Activated naive CD4-positive, alpha-beta T cell treated with anti-CD3 and anti-CD28 coated beads for 36 hours (primary cell): ENCODE measurements at places on chromosomes 13 and 19. TPM values are rescaled to one million over a fixed set of nuclear protein-coding genes. Genes with fewer than 3 reads are reported as not detected.

DNA sequence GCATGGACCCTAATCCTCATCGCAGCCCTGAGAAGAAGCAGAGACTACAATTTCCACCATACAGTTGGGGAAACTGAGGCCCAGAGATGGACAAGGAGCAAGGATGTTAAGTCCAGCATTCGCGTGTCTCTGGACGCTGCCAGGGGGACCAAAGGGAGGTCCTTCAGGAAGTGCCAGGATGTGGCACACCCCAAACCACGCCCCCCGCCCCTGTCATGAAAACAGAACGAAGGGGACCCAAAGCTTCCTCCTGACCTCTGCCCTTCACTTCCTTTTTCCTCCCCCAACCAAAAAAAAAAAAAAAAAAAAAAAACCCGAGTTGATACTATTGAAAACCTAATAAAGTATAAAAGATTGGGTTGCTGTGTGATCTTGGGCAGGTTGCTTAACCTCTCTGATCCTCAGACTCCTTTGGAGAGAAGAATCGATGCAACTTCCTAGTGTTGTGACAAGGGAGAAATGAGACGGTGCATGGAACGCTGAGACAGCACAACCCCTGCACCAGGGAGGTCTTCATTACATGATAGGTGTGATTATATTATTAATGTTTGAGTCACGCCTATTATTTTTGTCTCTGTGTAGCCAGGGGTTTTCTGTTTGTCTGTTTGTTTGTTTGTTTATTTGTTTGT lies 2.7 kb upstream of the ZBTB7A start:
- H3K4me3 ChIP-seq, result no peak overlapping the region
- H3K36me3 ChIP-seq, result no peaks in the 10 kb centered on the region
- DNase-seq, result peak; percentile 59
- peaks cover 18% of the 10 kb centered on the region for H3K4me1 ChIP-seq
- no peak overlapping the region for H3K27ac ChIP-seq
- H3K27me3 ChIP-seq, result no peaks in the 10 kb centered on the region

- no peak for DNase-seq
- H3K27ac ChIP-seq, result no peak overlapping the region
- H3K4me3 ChIP-seq, result no peak overlapping the region
- no peaks in the 10 kb centered on the region for H3K36me3 ChIP-seq
- H3K27me3 ChIP-seq, result peaks cover 4% of the 10 kb centered on the region
- no peaks in the 10 kb centered on the region for H3K4me1 ChIP-seq
Measured at GRCh38 chr13:39490136-39490535, 112.9 kb downstream of the LHFPL6 start.

DNA sequence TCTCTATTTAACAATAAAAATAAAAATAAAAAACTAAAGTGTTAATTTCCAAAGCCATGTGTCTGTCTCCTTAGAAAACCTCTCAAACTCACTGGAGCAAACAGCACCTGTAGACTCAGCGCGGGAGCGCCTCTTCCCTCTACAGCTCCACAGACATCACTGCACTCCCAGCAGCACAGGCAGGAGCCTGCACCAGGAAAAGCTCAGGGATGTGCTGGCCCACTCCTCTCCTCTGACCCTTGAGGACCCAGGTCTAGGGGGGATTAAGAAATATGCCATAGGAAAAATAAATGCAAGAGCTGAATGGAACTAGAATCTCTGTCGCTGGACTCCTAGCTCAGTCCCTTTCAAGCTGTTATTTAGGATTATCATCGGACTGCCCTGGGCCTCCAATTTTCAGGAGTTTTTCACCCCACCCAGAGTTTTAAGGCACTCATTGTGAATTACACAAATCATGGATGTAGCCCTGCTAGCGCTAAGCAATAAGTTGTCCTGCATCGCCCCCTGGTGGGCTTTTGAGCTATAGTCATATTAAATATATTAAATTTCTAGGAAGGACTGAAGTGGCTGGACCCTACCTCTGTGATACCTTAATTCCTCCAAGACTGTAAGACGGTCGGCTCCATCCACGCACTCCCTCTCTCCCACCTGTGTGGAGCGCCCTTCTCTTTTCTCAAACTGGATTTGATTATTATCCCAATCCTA lies 333.9 kb downstream of the UQCRFS1 start:
- H3K27me3 ChIP-seq, result peaks cover 13% of the 10 kb centered on the region
- H3K4me3 ChIP-seq, result no peak overlapping the region
- H3K4me1 ChIP-seq, result no peaks in the 10 kb centered on the region
- peak; percentile 75 for DNase-seq
- H3K27ac ChIP-seq, result no peak overlapping the region

- H3K27ac ChIP-seq, result no peak overlapping the region
- no peak for DNase-seq
- no peaks in the 10 kb centered on the region for H3K36me3 ChIP-seq
- H3K4me1 ChIP-seq, result no peaks in the 10 kb centered on the region
Measured at GRCh38 chr13:27813826-27814225, 21.5 kb downstream of the GSX1 start.

- H3K27ac ChIP-seq, result no peak overlapping the region
- H3K4me1 ChIP-seq, result peaks cover 12% of the 10 kb centered on the region
- DNase-seq, result no peak
- H3K36me3 ChIP-seq, result peaks cover 31% of the 10 kb centered on the region
Measured at GRCh38 chr19:49658139-49658517, 7.5 kb downstream of the IRF3 start.

GRCh38 chr13:106498158-106498557 lies 37.3 kb downstream of the EFNB2 start:
- no peak overlapping the region for H3K27ac ChIP-seq
- no peaks in the 10 kb centered on the region for H3K36me3 ChIP-seq

DNA sequence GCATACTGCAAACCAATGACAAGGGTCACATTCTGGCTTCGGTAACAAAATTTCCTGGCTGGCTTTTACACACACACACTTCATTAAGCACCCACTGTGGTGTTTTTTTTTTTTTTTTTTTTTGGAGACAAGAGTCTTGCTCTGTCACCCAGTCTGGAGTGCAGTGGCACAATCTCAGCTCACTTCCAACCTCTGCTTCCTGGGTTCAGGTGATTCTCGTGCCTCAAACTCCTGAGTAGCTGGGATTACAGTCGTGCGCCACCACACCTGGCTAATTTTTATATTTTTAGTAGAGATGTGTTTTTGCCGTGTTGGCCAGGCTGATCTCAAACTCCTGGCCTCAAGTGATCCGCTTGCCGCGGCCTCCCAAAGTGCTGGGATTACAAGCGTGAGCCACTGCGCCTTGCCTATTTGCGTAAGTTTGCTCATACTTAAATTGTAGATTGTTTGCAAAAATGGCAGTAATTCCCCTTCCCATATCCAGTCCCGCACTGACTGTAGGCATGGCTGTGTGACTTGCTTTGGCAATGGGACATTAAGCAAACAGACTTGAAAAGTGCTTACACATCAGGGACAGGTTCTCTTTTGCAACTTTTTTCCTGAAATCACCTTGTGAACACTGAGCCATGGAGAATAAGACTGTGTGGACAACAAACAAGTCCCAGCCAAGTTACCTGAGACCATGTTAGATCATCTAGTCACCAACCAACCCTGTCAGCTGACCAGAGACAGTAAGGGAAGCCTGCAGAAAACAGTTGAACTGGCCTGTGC lies 42.1 kb upstream of the EBPL start:
- no peak overlapping the region for H3K27ac ChIP-seq
- H3K4me3 ChIP-seq, result no peak overlapping the region
- H3K4me1 ChIP-seq, result no peaks in the 10 kb centered on the region
- H3K36me3 ChIP-seq, result peaks cover 14% of the 10 kb centered on the region
- H3K27me3 ChIP-seq, result no peaks in the 10 kb centered on the region
- DNase-seq, result no peak

ZNF132 gene
- 2.9 TPM for total RNA-seq

GRCh38 chr19:14563989-14564651 lies 7.7 kb downstream of the NDUFB7 start:
- H3K27ac ChIP-seq, result peak overlapping the region; percentile 65
- H3K27me3 ChIP-seq, result no peaks in the 10 kb centered on the region
- H3K4me3 ChIP-seq, result no peak overlapping the region

DNA sequence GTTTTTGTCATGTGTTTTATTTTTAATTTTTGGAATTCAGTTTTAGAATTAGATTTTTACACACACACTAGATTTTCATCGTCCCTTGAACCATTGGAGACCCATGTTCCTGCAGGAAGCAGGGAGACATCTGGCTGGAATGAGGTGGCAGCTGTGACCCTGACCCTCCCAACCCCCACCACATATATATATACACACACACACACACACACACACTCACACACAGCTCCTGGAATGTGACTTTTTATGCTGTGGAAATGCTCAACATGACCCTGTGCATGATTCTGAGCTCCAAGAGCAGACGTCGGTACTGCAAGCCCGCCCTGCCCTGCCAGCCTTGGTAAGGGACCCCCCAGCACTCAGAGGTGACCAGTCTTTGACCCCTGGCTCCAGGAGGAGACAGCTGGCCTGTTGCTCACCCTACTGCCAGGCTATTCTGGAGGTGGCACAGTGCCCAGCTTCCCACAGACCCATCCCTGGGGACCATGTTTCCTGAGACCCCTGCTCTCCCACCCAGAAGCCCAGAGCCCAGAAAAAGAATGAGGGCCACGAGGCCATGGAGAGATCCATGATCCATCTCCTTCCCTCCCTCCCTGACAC lies 103.2 kb upstream of the VSTM2B start:
- H3K27me3 ChIP-seq, result no peaks in the 10 kb centered on the region
- H3K27ac ChIP-seq, result no peak overlapping the region
- no peaks in the 10 kb centered on the region for H3K36me3 ChIP-seq
- no peaks in the 10 kb centered on the region for H3K4me1 ChIP-seq
- DNase-seq, result no peak

- no peak overlapping the region for H3K27ac ChIP-seq
- H3K4me3 ChIP-seq, result no peak overlapping the region
- H3K36me3 ChIP-seq, result peaks cover 12% of the 10 kb centered on the region
- H3K4me1 ChIP-seq, result no peaks in the 10 kb centered on the region
- DNase-seq, result peak; percentile 56
Measured at GRCh38 chr13:51729866-51730553, 74.0 kb downstream of the DHRS12 start.

DNA sequence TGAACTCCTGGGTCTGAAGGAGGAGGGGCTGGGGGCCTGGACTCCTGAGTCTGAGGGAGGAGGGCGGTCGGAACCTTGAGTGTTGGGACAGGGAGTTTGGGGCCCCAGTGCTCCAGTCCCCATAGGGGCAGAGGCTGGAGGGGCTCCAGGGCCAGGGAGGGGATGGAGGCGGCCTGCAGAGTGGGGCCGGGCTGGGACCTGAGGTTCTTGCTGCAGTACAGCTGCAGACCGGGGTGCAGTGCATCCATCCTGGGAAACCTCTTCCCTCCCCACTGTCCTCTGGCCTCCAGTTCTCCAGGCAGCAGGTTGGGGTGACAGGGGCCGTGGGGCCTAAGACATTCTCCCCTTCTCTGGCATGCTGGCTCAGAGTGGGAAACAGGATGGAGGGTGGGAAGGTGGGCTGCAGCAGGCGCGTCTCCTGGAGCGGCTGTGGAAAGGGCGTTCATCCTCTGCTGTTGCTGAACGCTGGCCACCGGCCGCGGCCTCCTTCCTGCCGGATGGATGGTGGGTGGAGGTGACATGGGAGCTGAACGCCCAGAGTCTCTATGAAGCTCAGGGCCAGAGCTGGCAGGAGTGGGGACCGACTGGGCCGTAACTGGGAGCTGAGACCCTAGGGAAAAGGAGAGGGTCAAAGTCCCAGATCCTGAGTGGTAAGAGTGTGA lies 1.6 kb downstream of the BRSK1 start:
- no peak overlapping the region for H3K27ac ChIP-seq
- DNase-seq, result no peak
- peaks cover 16% of the 10 kb centered on the region for H3K4me1 ChIP-seq
- H3K27me3 ChIP-seq, result no peaks in the 10 kb centered on the region

DNA sequence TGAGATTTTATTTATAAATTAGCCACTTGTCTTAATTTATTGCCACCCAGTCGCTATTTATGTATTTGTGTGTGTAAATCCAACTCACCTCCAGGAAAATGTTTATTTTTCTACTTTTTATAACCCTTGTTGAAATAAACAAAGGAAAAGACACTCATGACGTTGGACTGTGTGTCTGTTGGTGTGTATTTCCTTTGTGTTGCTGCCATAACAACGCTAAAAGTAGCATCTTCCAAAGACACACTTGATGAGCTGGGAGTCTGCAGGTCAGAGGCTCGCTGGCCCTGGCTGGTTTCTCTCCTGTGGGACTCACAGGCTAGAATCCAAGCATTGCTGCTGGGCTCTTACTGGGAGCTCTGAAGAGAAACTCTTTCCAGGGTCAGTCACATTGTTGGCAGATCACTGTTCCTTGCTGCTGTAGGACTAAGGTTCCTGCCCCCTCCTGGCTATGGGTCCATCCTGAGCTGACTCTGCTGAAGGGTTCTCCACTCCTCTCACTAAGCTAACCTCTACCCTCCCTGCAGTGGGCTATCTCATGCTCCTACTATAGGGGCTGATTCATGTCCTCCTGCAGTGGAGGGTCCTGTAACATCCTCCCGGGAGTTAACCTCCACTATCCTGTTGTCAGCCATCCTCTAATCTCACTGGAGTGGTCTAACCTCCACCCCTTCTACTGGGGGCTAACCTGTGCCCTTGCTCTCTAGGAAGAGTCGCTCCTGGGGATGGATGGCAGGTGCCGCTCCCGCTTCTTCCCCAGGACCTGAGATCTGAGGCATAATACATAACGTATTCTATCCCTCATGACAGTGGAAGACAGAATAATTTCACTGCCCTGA lies 2.1 kb downstream of the IFNL2 start:
- no peak overlapping the region for H3K4me3 ChIP-seq
- no peak overlapping the region for H3K27ac ChIP-seq
- H3K4me1 ChIP-seq, result peaks cover 1% of the 10 kb centered on the region
- peaks cover 4% of the 10 kb centered on the region for H3K27me3 ChIP-seq

DNA sequence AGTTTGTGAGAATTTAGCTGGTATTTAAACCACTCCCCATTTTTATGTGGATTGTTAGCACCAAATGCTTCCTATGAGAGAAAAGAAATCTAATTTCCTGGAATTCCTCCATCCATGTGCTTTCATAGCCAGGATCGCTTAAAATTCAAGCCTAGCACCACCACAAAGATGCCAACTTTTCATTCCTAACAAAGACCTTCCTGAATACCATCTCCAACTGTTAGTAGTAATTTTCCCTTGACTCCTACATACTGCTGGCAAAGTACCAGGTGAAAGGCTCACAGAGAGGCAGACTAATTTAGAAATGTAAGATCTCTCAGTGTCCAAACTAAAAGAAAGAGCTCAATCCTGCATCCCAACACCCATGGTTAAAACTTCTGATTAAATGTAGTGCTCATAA lies 386.3 kb downstream of the KCTD12 start:
- H3K4me3 ChIP-seq, result no peak overlapping the region
- DNase-seq, result no peak
- H3K27ac ChIP-seq, result no peak overlapping the region
- peaks cover 3% of the 10 kb centered on the region for H3K27me3 ChIP-seq

GRCh38 chr19:5775668-5776309 lies 8.8 kb downstream of the PRR22 start:
- no peak for DNase-seq
- no peaks in the 10 kb centered on the region for H3K4me1 ChIP-seq
- H3K27ac ChIP-seq, result no peak overlapping the region
- H3K4me3 ChIP-seq, result no peak overlapping the region
- H3K27me3 ChIP-seq, result no peaks in the 10 kb centered on the region

SYMPK gene
- 97.4 TPM for total RNA-seq
